ENCODE measurements at places on chromosomes 13 and 19.

GRCh38 chr13:66265371-66265770 is 964.8 kb downstream of the PCDH9 start:
- DNase-seq, result no peak

DNA sequence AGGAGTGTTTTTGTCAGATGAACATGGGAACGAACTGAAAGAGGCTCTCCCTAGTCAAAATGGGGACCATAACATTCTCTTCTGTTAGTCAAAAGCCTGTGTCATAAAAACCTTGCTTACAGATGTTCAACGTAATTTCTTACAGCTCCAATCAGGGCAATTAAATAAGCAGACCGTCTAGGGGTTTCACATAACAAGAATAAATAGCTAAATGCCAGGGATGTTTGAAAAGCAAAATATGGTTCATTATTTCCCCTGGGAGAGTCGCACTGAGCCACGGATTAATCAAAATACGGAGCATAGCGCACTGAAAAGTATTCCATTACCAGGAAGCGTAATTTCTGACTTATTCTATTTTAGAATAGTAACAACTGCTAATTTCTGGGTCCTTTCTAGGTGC is 63.7 kb upstream of the MRI1 start:
- no peak for DNase-seq

DNA sequence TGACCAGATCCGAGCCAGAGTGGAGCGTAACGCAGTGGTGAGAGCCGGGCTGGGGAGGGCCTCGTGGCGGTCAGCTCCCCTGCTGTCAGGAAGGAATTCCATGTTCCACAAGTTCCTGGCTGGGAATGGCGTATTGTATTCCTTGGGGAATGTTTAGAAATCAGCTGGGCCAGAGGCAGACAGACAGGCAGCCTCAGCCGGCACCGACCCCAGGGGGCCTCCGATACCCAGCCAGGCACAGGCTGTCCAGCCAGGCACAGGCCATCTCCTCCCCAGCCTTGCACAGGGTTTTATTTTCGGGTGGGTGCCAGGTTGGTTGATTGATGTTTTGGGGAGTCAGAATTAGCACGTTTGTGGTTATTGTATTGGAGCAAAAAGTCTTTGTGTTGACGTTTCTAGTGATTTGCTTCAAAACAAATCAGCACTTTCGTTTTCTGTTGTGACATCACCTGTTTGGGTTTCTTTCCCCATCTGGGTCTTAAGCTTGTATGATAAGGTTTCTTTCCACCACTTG is 126.6 kb upstream of the MCF2L start:
- DNase-seq, result peak; percentile 72

GRCh38 chr19:4183967-4184717 is 1.7 kb downstream of the ANKRD24 start:
- no peak for DNase-seq

DNA sequence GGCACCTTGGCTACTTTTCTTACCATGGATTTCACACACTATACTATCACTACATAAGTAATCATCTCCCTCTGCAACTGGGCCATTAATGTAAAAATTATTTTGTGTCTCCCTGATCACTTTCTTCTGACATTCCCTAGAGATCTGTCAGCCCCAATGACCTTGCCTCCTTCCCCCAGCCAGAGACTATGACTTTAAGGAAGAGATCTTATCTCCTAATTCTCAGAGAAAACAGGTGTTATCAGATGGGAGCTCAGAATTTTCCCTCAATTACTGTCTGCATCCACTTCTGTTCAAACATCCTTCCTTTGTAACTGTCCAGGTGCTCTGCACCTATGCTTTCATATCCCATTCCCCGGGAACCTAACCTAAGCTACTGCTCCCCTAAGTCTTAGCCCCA is 397.5 kb downstream of the DIAPH3 start:
- no peak for DNase-seq

DNA sequence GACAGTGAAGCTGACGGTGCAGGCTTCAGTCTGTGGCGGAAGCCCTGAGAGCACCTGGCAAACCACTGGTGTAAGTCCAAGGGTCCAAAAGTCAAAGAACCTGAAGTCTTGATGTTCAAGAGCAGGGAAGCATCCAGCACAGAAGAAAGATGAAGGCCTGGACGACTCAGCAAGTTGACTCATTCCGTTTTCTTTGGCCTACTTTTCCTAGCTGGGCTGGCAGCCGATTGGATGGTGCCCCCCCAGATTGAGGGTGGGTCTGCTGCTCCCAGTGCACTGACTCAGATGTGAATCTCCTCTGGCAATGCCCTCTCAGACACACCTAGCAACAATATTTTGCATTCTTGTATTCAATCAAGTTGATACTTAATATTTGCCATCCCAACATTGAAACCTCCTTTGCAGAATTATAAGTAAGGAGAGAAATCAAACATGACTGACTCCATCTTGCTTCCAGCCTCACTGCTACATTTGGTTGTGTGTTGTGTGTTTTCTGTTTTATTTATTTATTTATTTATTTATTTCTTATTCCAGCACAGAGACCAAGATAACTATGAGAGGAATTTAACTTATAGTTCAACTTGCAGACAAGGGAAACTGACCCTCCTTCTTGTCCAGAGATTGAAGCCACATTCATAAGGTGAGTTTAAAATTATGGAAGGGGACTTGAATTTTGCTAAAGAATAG is 32.8 kb downstream of the IGFL2 start:
- DNase-seq, result no peak

- no peak for DNase-seq
These were observed 16.4 kb downstream of the MICOS13 start for GRCh38 chr19:5663904-5664303.

DNA sequence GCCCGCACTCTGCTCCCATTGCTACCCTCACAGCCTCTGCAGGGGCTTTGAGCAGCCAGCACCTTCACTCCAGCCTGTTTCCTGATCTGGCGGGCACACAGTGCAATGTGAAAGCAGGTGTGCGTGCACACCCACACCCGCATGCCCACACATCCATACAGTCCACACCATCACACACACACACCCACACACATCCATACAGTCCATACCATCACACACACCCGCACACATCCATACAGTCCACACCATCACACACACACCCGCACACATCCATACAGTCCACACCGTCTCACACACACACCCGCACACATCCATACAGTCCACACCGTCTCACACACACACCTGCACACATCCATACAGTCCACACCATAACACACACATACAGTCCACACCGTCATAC is 28.0 kb downstream of the PIAS4 start:
- DNase-seq, result no peak

GRCh38 chr19:5711025-5711424 is 8.9 kb downstream of the LONP1 start:
- DNase-seq, result no peak

- DNase-seq, result peak; percentile 66
These were observed 1.3 kb downstream of the ICAM5 start for GRCh38 chr19:10290876-10291553.

DNA sequence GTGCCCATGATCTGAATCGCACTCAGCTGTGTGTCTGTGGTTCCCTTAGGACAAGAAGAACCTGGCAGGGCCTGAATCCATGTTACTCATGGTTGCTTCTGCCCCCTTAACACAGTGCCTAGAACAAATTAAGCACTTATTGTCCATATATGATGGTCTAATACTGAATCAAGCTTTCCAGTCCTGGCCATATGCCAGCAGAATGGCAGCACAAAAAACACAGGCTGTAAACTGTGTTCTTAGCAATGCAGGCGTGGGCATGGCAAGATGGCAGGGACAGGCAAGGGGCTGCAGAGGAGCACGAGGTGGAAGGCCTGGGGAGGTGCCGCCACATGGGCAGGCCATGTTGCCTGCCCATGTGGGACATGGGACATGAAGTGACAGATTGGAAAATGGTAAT is 68.2 kb downstream of the LATS2 start:
- no peak for DNase-seq

DNA sequence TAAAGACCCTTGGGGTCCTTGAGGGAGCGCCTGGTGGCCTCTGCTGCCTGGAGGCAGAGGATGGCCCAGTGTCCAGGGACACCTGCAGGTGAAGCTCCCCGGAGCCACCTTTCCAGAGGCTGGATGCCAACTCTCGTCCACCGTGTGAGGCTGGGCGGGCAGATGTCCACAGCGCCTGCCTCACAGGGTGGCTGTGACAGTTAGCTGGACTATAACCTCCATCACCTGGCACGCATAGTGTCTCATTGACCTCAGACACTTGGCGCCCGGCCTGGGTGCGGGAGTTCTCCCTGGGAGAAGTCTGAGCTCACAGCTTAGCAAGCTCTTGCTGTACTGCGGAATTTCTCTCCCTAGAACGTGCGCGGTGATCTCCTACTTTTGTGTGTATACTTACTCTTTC is 9.8 kb downstream of the BICRA start:
- DNase-seq, result no peak

DNA sequence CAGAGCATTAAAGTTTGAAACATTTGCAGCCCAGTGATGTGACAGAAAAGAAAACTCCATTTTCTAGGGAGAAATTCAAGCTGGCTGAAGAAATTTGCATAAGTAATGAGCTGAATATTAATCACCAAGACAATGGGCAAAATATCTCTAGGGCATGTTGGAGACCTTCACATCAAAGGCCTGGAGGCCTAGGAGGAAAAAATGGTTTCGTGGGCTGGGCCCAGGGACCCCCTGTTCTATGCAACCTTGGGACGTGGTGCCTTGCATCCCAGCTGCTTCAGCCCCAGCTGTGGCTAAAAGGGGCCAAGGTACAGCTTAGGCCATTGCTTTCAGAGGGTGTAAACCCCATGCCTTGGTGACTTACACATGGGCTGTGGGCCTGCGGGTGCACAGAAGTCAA is 5.7 kb upstream of the CLEC4M start:
- no peak for DNase-seq

GRCh38 chr13:45812695-45813372 is 38.7 kb downstream of the SIAH3 start:
- DNase-seq, result no peak

- DNase-seq, result peak; percentile 91
These were observed 14.6 kb downstream of the VSIG10L start for GRCh38 chr19:51327066-51328001.

GRCh38 chr19:1856698-1857603 is 6.4 kb downstream of the KLF16 start:
- peak; percentile 89 for DNase-seq

GRCh38 chr13:79803989-79804388 is 323.0 kb downstream of the NDFIP2 start:
- DNase-seq, result no peak

DNA sequence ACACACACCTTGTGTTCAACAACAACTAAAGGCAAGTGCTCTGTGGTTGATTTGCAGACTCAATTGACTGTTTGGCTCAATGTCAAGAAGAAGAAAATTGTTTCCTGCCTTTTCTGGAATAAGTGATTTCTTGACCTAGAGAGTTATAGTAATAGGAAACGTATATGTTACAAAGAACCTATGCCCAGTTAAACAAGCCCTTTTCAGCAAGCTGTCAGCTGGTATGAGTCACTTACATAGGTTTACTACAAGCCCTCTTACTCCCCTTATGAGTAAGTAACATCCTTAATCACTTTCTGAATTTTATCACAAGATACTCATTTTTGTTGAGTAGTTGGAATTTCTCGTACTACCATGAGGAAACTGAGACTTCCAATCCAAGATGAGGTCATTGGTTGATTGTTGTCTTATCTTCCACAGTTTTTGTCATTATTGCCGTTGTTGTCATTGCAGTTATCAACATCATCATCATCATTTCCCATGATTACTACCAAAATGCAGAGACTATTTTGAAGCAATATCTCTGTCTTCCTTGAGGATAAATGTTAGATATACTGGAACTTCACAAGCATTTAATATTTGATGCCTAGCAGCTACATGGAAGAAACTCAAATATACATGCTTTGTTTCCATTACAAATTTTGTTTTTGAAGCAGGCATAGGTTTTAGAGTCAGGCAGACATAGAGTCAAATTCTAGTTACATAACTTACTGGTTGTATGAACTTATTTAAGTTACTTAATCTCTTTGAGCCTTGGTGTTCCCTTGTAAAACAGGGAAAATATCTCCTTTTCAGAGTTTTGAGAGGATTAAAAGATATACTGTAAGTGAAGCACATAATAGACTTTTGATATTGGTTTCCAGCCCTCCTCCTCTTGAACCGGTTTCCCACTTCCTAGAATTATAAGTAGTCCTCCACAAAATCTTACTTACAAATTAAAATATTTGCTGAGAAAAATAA is 106.0 kb downstream of the RAP2A start:
- DNase-seq, result no peak

GRCh38 chr19:37304190-37304883 is 66.6 kb upstream of the ZNF527 start:
- DNase-seq, result no peak

- peak; percentile 18 for DNase-seq
These were observed 10.2 kb downstream of the KRI1 start for GRCh38 chr19:10555610-10555973.

- no peak for DNase-seq
These were observed 773.8 kb downstream of the GPC5 start for GRCh38 chr13:92172191-92172590.

GRCh38 chr13:27038323-27038722 is 133.3 kb downstream of the USP12 start:
- no peak for DNase-seq

- no peak for DNase-seq
These were observed 514 bp downstream of the PCID2 start for GRCh38 chr13:113207890-113208420.

DNA sequence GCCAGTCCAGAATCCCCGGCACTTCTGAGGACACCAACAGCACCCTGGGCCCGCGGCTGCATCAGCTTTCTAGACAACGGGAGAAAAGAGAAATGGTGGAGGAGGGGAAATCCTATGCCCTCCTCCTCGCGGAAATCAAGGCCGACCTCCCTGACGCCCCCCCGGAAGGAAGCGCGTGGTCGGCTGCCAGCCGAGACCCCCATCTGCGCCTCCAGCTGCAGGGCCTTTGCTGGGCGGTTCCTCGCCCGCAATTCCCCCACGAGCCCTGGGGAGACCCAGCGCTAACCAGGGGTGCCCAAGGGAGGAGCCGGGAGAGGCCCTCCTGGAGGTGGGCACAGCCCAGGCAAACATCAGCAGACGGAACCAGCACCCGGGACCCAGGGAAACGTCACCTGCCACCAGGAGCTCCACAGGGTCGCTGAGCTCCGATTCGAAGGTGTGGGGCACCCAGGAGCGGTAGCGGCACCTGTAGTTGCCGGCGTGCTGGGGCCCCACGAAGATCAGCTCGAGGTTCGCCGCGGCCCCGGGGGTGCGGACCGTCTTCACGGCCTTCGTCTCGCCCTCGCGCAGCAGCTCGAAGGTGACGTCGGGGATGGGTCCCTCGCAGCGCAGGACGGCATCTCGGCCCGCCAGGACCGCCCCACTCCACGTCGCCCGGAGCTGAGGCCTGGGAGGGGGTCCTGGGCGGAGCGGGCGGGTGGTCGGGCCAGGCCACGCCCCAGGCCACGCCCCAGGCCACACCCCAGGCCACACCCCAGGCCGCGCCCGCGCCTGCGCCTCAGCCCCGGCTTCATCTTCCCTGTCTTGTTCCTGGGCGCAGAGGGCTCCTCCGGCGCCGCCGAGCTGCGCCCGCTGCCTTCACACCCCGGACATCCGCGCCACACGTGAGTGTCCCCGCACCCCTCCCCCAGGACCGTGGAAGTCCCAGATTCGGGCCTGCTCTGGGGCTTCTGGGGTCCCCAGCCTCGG is 6.0 kb downstream of the A1BG start:
- DNase-seq, result peak; percentile 97

GRCh38 chr19:7188698-7189629 is 105.2 kb downstream of the INSR start:
- no peak for DNase-seq
